ENCODE measurements at places on chromosomes 4 and X.

DNA sequence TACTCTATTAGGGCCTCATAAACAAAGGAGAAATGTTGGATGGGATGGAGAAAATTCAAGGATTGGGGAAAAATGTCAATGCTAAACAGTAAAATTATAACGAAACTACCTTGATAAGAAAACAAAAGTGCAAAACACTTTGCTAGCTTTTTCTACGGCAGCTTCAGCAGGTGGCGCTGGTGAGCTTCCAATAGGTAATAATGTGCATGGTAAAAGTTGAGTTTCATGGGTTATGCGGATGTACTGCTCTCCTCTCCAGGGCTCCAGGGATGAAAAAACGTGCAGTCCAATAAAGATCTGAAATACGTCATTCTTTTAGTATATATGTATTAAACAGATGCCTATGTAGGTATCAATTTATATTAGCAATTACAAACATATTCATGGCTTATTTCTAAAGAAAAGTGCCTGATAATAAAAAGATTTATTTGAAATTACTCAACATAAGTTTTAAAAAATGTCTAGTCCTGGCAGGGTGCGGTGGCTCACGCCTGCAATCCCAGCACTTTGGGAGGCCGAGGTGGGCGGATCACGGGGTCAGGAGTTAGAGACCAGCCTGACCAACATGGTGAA lies 239.6 kb downstream of the GRXCR1 start:
- peak; percentile 41 for DNase-seq

DNA sequence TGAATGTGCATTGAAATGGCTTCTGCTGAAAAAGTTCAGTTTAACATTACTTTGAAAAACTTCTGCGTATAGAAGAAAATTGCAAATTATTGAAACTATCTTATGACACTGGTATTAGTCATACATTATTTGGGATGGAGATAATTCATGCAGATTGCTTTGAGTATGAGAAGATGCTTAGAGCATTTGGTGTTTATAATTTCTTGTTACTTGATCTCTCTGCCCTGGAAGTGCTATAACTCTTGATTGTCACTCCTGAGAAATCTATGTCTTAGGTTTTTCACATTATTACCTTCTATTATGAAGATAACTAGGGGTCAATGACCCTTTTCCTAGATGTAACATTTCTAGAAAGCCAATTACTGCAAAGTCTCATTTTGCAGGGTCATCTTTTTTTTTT lies 36.4 kb downstream of the TMEM131L start:
- no peak for DNase-seq

- DNase-seq: no peak
Measured at GRCh38 chr4:8159537-8160232, 1.1 kb upstream of the ABLIM2 start.

- no peak for DNase-seq
Measured at GRCh38 chr4:140153419-140153717, 616 bp downstream of the MAML3 start.

- DNase-seq: no peak
Measured at GRCh38 chrX:152895724-152896420, 2.0 kb upstream of the ZNF185 start.

DNA sequence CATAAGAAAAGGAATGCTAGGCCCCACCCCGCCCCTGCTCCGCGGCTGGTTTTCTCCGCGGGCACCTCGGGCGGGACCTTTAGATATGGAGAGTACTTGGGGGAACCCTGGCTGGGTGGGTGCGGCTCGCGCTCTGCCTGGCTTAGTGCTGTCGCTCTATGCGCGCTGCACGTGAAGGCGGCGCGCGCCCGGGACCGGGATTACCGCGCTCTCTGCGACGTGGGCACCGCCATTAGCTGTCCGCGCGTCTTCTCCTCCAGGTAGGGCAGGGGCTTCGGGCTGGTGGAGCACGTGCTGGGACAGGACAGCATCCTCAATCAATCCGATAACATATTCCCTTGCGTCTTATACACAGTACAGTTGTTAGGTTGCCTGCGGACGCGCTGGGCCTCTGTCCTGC lies 56.0 kb downstream of the MAGEB10 start:
- DNase-seq: no peak

GRCh38 chr4:67721770-67722597 lies 21.0 kb upstream of the UBA6 start:
- no peak for DNase-seq

GRCh38 chr4:145860897-145861296 lies 77.7 kb downstream of the ZNF827 start:
- no peak for DNase-seq

- DNase-seq: no peak
Measured at GRCh38 chr4:133641191-133641590, 492.1 kb downstream of the PCDH10 start.

DNA sequence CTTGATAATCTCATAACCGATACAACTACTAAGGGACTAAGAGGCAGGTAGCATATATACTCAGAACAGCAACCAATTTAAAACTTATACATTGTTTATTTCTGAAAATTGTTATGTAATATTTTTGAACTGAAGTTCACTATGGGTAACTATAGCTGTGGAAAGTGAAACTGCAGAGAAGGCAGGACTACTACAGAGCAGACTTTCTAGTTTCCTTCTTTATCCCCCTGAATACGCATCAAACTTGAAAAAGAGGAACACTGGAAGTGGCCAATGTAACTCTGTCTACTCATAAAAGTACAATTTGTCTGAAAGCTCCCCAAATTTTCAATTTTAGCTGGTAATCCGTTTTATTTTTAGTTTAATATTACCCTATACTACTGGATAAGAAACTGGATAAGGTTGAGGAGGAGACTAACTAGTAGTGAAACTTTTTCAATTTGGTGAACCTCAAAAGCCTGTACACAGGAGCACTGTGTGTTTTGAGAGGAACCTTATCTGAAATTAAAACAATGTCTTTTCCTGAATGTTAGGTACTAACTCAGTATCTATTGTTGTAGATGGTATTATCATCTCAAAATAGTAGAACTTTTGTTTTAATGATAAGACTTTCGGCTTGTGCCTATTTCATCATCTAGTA lies 225.8 kb downstream of the GABRG1 start:
- no peak for DNase-seq

- DNase-seq: no peak
Measured at GRCh38 chr4:185480016-185480732, 8.6 kb upstream of the CCDC110 start.

- peak; percentile 6 for DNase-seq
Measured at GRCh38 chr4:155900381-155900780, 3.1 kb upstream of the TDO2 start.

DNA sequence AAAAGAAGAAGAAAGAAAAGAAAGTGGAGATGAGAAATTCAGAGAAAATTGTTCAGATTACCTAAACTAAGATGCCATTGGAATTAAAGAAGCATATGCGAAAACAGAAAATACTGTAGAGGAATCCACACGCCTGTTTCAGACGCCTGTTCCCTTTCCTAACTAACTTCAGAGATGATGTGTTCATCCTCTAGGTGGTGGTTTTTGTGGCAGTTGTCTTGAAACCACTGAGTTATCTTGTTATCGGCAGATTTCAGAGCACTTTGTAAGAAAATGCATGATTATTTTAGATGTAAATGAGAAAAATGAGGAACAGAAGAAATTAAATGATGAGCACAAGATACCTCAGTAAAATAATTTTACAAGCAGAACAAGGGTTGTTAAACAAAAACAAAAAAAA lies 48.3 kb downstream of the FUNDC1 start:
- no peak for DNase-seq

DNA sequence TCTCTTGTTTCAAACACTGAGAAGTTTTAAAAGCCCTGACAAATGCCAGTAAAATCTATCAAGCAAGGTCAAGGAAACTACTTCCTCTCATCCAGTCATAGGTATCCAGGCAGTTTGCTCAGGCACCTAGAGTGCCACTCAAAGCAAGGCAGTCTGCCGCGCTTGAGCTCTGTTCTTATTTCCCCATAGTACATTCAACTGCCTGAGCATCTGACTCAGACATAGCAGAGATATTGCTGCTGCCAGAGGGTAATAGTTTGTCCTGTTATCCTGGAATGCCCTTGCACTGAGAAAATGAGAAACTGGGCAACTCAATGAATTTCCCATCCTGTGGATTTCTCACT lies 16.1 kb upstream of the ATP8A1 start:
- no peak for DNase-seq

- DNase-seq: no peak
Measured at GRCh38 chrX:6986915-6987314, 160.6 kb upstream of the STS start.

DNA sequence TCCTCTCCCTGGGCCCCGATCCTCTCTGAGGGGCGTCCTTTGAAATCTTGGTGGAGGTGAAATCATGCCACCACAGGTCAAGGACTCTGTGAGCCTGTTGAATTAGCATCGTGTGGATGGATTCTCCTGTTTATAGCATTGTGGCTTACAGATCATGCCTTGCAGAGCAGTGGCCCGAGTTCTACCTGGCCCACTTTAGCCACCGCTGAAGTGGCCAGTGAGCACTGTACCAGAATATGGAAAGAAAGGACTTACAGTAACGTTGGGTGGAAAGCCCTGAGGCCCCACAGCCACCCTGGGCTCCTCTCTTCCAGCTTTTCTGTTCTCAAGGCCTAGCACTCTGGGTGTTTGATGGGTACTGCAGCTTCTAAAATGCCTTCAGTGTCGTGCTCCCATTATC lies 35.3 kb downstream of the NPFFR2 start:
- no peak for DNase-seq

GRCh38 chr4:55554453-55555030 lies 7.8 kb upstream of the CLOCK start:
- no peak for DNase-seq

DNA sequence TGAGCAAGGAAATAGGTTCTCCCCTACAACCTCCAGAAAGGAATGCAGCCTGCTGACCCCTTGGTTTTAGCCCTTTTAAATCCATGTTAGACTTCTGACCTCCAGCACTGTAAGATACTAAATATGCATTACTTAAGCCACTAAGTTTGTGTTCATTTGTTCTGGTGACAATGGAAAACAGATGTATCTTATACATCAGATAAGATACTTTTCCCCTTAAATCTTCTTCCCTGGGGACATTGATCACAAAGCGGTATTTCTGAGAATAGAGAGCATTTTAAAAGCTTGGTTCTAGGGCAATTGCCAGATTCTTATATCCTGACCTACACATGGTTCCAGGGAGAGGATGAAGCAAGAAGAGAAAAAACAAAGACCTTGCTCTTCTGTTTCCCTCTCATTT lies 6.5 kb upstream of the TMEM184C start:
- DNase-seq: no peak
